T-cell (primary cell): ENCODE measurements at places on chromosomes 11 and 22.

DNA sequence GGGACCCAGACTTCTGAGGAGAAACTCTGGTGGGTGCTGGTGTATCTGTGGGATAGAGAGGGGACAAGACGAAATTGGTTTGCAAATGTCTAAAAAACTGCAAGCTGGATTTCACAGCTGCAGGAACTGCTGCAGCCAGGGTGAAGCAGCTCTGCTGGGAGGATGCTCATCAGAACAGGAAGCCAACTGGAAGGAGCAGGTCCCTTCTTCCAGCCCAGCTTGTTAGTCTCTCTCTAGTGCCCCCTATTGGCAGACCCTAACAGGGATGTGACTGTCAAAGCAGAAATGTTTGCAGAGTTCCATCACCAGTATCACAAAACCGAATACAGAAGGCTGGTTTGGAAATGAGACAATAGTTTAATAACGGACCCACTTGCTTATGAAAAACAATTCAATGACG lies 74.8 kb upstream of the SLC22A12 start:
- DNase-seq, result no peak

- no peak for DNase-seq
These were observed 85.1 kb downstream of the PHF21B start for GRCh38 chr22:44924710-44925109.

DNA sequence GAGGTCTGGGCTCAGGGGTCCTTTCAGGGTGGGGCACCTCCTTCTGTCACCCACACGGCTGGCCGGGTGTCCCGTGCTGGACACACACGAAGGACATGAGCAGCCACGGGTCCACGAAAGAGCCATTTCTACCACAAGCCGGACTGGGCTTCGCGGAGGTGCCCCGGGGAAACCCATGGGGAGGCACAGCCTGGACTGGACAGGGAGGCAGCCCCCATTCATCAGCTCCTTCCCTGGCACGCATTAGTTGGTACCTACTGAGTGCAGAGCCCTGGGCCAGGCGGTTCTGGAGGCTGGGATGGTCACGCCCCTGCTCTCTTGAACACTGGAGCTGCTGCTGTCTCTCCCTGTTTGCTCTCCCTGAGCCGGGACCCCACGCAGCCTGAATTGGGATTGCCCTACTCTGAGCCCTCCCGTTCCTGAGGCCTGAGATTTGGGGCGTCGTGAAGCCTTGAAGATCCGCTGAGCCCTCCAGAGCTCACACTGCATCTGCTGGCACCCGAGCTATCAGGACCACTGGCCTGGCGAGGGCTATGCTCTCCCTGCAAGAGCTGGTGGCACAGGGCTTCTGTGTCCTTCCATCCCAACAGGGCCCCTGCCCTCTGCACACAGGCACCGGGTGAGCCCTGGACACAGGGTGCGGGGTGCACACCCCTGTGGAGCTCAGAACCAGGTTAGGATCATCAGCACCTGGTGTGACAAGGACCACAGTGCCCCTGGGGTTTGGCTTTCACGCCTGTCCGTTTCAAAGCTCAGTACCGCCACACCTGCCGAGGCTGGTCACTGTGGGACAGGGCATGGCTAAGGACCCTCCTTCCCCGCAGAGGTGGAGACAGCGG lies 84.6 kb downstream of the MYEOV start:
- no peak for DNase-seq

DNA sequence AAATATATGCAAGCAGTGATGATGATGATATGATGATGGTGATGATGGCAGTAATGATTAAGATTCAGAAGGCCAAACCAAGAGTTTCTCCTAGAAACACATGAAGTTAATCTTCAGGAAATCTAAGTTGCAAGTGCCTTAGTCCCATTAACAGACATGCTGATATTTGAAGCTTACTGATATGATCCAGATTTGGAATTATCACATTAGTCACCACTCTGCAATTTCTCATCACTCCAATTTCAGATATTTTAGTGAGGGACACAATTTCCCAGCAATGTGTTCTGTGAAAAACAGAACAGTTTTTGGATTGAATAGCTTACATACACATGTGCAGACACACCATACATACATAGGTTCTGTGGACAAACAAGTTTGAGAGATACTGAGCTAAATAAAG lies 411.4 kb upstream of the FAT3 start:
- no peak for DNase-seq

- DNase-seq, result no peak
These were observed 194 bp downstream of the SF1 start for GRCh38 chr11:64778223-64778472.

GRCh38 chr11:107337917-107338316 lies 119.7 kb downstream of the CWF19L2 start:
- DNase-seq, result no peak
